Stimulated activated CD8-positive, alpha-beta memory T cell treated with anti-CD3 and anti-CD28 coated beads, Interleukin-4, amount 100 ng/mL, for 4 hours (primary cell): ENCODE measurements at places on chromosomes 12 and 14.
A peak's percentile ranks its signal among the peaks of the same experiment; 100 is the strongest.

GRCh38 chr14:101808894-101809670, 47.6 kb downstream of the PPP2R5C start:
- DNase-seq: no peak

GRCh38 chr14:24542346-24542936, 33.6 kb downstream of the CTSG start:
- DNase-seq: no peak

DNA sequence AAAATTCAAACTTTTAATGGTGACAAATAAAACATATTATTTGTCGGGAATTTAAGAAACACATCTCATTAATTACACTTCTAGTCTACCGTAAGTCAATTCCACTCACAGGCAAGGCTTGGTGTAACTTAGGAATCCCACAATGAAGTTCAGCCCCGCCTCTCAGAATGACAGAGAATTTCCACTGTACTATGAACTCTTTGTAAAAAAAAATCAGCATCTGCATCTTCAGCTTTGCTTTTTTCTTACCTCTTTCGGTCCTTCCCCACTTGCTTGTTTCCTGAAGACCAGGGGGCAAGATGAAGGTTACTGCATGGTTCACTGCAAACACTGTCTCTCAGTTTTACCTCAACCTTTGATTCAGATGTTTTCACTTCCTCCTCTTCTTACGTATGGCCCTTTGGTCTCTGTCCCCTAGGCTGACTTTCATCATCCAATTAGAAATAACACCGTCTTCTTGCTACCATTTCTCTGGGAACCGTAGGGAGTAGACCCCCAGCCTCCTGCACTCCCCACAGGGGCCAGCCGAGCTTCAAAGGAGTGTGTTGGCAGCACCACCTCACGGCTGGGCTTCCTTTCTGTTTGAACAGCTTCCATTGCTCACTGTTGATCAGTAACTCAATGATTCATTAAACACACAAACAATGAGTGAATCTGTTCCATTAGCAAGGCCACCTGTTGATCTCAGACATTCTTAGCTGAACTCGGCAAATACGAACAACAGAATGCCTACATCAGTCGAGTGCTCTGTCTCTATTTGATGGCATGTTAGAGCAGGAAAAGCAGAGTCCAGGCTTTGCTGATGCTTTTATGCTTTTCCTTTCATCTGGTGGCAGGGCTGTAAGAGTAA, 343.0 kb downstream of the BMP4 start:
- no peak for DNase-seq

- DNase-seq: no peak
These were observed at the start of gene DGKA for GRCh38 chr12:55930771-55931316. DGKA (plus strand) TSS chr12:55931162; CDS start chr12:55936504, 5,342 bp downstream.

DNA sequence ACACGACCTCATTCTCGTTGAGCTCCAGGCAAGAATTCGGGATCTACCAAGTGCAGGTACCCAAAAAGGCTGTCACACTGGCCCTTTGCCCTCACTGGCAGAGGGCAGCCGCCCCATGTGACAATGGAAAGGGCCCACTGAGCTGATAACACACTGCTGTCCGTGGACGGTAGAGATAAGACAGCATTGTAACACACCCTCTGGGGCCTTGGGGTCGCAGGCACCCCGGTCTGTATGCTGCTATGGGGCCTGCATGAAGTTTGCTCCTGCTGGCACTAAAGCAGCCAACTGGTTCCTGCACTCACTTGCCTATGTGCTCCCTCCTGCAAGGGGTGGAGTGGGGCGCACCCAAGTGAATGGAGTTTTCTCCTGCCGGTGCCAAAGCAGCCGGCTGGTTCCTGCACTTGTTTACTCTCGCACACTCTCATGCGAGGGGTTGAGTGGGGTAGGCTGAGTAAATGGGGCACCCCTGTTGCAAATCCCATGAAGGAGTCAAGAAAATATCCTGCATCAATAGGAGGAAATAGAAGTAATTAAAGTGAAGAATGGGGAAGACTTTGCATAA, 477.9 kb downstream of the ATP23 start:
- no peak for DNase-seq

DNA sequence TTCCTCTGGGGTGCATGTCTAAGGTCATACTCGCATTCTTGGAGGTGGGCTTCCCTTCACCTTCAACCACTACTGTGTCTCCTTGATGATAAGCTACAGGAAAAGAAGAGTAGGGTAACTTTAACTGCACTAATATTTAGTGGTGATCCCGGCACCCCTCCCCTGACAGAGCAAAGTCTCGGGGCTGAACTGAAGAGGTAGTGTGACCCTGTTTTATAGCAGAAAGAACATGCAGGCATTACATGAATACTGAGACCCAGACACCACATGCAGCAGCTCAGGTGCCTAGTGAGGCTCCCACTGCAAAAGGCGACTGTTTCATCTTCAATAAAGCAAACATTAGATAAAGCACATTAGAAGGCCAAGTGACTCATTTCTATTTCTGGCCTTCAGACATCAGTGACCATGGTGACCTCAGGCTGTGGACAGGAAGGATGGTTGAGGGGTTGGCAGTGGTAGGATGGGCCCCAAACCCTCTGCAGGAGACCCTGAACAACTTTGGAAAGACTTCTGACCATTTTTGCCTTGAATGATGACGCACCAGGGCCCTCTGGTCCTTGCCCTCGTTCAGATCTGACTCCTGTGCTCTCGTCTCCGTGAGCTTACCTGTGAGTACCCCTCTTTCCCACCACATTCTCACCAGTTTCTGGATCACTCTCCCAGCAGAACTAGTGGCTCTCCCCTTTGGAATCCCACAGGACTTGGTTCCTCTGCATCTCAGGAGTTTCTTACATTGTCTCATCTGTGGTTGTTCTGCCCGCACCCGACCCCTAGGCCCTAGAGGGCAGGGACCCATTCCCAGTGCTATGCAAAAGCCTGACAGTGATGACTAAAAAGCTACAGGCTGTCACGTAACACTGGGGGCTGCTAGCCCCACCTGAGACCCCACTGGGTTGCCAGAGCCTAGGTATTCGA, 23.8 kb upstream of the JPH4 start:
- DNase-seq: no peak

GRCh38 chr12:31481415-31481814, 109.5 kb downstream of the DENND5B start:
- no peak for DNase-seq

DNA sequence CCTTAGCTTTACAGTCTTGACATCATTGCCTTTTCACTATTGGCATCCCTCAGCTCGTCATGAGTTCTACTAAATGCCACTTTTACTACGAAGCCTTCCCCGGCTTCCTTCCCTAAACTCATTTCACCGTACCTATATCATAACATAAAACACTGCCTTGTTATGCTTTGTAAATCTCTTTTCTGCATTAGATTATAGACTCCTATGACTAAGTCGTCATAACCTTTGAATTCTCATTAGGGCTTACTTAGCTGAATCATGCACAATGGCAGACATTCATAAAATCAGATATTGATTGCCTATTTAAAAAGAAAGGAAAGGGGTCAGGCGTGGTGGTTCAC, 21.0 kb downstream of the BTG1 start:
- no peak for DNase-seq

DNA sequence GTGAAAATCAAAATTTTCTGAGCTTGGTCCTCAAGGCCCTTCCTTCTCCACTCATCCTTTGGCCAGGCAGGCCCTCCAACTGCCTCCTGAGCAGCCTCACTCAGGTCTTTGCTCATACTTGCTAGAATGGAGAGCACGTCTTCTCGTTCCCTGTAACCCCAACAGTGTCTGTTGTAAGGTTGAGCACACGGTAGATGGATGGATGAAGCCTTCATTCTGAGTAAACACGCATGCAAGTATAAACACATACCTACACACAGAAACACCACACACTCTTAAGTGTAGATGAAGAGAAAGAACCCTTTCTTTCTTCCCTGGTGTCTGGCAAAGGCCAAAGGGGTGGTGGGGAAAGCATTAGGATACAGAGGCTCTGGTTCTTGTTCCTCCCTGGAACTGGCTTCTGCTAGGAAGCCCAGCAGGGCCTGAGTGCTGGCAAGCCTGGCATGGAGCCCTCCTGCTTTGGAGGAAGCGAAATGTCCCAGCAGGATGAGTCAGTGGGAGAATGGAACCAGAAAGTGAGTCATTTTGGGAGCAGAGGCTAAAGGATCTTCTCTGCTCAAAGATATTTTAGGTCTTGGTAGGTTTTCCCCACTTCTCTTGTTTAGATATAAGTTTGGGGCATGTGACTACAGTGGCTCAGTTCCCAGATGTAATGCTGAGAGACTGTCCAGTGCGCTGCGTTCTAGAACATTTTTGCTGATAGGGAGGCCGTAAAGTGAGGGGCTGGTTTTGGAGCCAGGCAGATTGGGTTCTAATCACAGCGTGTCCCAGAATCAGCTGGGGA, 127.4 kb downstream of the CACNA1C start:
- DNase-seq: no peak

- DNase-seq: no peak
These were observed 62.7 kb downstream of the C2CD5 start for GRCh38 chr12:22481547-22482104.

- no peak for DNase-seq
These were observed 33.2 kb upstream of the HELB start for GRCh38 chr12:66269142-66269541.

DNA sequence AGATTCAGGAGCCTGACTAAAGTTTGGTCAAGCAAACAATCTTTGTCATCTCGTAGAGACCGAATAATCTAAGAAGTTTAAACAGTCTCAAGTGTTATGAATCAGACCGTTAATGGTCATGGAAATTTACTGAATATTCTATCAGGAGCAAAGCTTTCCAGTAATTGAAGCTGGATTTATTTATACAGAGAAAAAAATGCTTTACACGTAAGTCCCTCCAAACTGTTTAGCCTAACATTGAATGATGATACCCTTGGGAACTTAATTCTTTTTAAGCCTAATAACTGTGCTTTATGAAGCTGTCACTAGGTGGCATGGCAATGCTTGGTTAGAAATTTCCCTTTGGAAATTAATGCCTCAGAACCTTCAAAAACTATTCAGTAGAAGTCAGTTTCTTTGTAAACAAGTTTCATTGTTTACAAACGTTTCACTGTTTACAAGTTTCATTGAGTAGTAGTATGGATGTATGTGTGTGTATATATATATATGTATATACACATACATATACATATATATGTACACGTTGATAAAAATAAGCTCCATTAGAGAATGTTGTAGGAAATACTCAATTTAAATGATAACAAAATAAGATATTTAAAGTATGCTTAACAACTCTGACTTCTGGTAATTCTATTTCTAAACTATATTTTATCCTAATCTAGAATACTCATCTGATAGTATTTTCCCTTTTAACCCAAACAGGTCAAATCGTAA, 32.1 kb downstream of the DEPDC4 start:
- no peak for DNase-seq

GRCh38 chr12:79000501-79000900, 135.9 kb downstream of the SYT1 start:
- DNase-seq: no peak

DNA sequence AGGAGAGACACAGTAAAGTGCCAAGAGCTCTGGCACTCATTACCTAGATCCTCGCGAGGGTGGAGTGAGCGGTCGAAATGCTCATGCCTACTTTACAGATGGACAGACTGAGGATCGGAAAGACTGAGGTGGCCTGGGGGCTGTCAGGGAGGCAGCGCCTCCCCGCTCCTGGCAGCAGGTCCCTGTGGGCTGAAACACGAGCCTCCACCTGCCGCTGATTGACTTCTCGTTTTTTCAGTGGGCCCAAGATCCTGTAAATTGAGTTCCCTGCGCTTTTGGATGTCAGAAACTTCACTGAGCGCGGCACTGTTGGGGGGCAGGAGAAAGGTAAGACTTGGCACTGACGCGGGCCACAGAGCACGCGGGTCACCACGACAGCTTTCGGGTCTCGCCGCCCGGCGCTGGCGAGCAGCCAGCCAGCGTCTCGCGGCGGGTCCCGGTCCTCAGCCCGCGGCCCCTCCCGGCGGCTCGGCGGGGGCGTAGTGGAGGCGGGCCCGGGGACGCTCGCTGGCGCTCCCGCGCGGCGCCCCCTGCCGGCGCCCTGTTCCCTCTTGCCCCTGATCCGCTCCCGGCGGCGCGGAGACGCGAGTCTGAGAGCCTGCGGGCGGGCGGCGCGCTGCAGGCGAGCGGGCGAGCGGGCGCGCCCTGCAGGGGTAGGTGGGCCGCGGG, 552 bp upstream of the SCN8A start:
- DNase-seq: peak; percentile 56

- DNase-seq: no peak
These were observed 5.1 kb upstream of the DYRK4 start for GRCh38 chr12:4556735-4557530.

DNA sequence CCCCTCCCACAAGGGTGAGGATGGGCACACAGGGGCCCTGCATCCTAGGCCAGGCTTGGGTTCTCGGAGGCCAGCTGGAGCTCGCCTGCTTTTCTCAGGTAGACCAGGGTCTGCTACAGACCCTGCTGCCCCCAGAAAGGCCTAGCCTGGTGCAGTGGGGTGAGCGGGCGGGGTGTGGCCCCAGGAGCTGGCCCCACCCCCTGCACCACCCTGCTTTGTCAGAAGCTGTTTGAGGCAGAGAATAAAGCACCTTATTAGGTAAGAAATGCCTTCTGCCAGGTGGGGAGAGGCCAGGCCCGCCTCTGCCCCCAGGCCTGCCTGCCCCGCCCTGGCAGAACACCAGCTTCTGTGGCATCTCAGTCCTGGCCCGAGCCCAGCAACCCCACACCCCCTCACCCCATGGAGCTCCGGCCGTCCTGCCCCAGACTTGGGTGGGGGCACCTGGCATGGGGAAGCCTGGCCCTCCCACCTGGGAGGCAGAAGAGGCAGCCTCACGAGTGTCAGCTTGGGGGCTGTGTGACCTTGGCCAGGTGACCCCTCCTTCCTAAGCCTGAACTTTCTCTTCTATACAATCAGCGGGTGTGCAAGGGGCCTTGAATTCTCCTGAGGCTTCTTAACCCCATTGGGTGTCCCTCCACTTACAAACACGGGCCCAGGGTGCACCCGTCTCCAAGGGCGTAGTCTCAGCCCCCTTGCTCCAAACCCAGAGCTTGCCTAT, 43.2 kb downstream of the KRT80 start:
- no peak for DNase-seq

GRCh38 chr14:96424109-96424989, 32.4 kb downstream of the AK7 start:
- DNase-seq: no peak

DNA sequence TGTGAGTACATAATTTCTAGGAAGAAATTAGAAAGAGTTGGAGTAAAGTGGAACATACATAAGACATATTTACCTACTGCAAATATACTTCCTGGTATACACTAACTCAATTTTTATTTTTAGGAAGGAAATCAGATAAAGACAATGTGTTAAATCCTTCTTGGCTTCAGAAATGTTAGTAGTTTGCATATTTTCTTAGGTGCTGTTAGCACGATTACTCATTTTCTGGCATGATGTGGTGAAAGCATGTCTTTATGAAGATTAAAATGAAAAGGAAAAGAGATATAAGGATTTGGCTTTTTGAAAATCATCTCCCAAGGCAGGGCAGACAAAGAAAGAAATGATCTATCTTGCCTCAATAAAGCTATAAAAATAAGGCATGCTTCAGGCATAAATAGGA, 287.6 kb upstream of the E2F7 start:
- no peak for DNase-seq

DNA sequence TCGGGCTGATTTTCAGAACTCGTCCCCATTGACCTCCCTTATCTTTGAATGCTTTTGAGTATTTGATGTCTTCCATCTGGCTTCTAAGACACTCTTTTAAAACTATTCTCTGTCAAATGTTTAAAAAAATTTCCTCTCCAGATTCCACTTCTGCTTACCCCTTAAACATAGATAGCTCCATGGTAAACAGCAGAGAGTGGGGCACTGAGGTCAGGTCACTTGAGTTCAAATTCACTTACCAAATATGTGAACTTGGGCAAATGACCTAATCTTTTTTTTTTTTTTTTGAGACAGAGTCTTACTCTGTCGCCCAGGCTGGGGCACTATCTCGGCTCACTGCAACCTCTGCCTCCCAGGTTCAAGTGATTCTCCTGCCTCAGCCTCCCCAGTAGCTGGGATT, 126.8 kb upstream of the CPSF6 start:
- no peak for DNase-seq
